ENCODE measurements at places on chromosomes 12 and 14. TPM values are rescaled to one million over a fixed set of nuclear protein-coding genes. Genes with fewer than 3 reads are reported as not detected.
A peak's percentile ranks its signal among the peaks of the same experiment; 100 is the strongest.

The ADAM21 gene
- total RNA-seq: not detected

The ERP27 gene
- 2.2 TPM for total RNA-seq

The SLC6A13 gene
- not detected for total RNA-seq

The GLS2 gene
- 5.2 TPM for total RNA-seq

The PARP2 gene
- 5.9 TPM for total RNA-seq

The CSRP2 gene
- total RNA-seq: 42.0 TPM

The GNPNAT1 gene
- 11.5 TPM for total RNA-seq

The KRT75 gene
- total RNA-seq: not detected

The KRAS gene
- 9.6 TPM for total RNA-seq

The GLT1D1 gene
- total RNA-seq: 0.74 TPM

The CLEC4D gene
- total RNA-seq: not detected

The CLEC4E gene
- total RNA-seq: not detected

The ACSS3 gene
- 29.5 TPM for total RNA-seq

The NEMF gene
- 77.8 TPM for total RNA-seq

The GNS gene
- total RNA-seq: 51.1 TPM

The KLRC2 gene
- 1.5 TPM for total RNA-seq

DNA sequence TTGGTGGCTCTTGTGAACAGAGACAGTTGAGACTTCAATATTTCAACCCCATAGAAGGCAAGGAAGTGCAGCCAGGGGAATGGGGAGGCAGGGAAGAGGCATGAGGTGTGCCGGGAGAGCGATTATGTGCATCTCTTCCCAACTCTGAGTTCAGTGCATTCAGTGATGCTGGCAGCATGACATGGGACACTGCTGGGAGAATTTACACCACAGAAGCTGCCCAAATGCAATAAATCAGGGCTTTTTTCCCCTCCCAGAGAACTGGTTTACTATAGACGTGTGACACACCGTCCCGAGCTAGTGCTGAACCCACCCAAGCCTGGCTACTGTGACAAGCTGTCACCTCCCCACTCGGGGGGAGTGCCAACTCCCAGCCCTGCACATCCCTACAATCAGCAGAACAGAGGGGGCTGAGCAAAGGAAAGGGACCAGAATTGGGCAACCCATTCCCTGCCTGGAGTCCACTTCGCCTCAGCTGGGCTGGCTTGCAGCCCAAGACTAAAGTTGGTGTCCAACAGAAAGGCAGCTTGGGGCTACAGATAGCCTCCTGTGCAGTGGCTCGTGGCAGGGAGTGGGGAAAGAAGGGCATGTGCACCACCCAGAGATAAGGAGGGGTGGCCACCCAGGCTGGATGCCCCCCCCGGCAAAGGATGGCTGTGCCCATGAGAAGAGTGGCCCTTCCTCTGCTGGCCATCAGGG, 16.7 kb downstream of the AHSA1 start:
- DNase-seq: no peak

- DNase-seq: no peak
Measured at GRCh38 chr14:91714805-91715204, 17.1 kb downstream of the CATSPERB start.

GRCh38 chr12:22627371-22627770, 2.4 kb downstream of the ETNK1 start:
- no peak for DNase-seq

- DNase-seq: no peak
Measured at GRCh38 chr14:21055432-21056117, 2.0 kb upstream of the RNASE8 start.

GRCh38 chr14:38286452-38286851, 30.6 kb upstream of the CLEC14A start:
- DNase-seq: no peak

DNA sequence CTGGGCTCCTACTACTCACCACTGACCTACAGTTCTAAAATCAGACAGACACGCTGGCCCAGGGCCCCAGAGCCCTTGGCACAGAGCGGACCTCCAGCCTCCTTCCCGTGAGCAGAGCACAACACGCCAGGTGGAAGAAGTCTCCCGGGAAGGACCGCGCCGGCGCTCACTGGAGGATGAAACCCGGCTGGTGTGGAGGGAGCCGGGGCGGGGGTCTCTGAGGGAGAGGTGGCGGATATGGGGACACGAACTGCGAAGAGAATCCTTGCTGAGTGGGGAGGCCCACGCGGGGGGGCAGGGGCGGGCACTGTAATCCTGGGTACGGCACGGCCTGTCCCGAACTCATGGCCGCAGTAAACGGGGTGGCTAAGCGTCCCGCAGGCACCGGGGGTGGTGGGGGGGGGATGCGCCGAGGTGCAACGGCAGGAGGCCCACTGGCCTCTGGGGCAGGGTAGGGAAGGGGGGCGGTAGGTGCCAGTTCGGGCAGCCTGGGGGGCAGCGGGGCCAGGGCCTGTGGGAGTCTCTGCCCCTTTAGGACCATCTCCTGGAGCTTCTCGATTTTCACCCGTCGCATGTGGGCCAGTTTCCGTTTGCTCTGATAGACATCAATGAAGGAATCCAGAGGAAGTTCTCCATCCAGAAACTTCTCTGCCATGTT, 28.8 kb downstream of the VPS37B start:
- DNase-seq: no peak

GRCh38 chr14:99025418-99025817, 246.6 kb downstream of the BCL11B start:
- DNase-seq: no peak

GRCh38 chr12:51869496-51869865, 18.4 kb upstream of the ANKRD33 start:
- no peak for DNase-seq

- no peak for DNase-seq
Measured at GRCh38 chr12:55723516-55724225, 3.5 kb downstream of the RDH5 start.

DNA sequence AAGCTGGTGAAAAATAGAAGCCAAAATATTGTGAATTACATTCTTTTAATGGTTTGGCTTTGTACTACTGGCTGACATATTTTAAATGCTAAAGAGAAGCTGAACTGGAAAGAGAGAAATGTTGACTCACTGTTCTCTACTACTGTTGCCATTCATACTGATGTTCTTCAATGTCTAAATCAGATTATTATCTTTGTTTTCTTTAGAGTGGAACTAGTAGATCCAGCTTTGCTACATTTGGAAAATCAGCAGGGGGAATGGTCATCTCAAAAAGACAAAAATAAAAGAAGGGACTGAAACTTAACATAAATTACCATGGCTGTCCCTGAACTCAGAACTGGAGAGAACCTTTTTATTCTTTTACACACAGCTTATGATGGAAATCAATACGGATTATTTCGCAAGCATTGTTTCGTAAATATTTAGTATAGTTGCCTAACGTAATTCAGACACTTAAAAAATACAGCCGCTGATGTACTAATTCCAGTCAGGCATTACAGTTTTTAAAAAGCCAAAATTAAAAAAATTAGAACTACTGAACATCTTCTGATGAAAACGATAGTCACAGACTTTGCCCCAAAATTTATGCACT, 76.3 kb upstream of the OTX2 start:
- no peak for DNase-seq

GRCh38 chr14:101120641-101121507, 217.4 kb upstream of the RTL1 start:
- DNase-seq: peak; percentile 84

DNA sequence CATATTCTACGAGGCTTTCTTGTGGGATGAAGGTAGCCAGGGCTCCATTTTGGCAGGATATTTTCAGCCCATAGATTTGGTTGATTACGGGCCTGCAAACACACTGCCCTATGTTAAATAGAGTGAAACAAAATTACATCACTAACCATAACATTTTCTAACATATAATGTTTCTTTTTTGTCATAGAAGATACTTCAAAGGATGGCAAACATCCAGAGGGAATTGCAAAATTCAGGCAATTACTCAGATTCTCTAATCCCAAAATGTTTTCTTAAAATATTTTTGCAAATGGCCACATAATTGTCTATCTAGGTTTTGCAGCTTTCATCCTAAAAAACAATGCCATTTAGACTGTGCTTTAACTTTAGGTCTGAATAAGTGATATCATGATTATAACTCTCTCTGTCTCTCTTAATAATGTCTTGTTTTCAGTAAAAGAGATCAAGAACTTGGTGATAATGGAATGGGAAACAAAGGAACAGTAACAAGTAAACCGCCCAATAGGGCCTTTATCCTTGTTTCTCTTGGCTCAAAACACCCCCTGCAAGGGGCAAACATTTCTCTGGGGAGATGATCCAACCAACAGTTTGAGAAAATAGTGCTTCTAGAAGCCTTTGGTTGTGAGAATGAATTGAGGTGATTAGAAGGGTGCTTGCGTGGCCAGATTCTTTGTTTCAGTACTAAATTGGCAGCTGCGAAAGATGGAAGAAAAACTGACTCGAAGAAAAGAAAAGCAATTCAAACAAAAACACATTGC, 54.4 kb upstream of the BTG1 start:
- no peak for DNase-seq

- DNase-seq: no peak
Measured at GRCh38 chr12:111174251-111174960, 194.5 kb downstream of the PHETA1 start.

DNA sequence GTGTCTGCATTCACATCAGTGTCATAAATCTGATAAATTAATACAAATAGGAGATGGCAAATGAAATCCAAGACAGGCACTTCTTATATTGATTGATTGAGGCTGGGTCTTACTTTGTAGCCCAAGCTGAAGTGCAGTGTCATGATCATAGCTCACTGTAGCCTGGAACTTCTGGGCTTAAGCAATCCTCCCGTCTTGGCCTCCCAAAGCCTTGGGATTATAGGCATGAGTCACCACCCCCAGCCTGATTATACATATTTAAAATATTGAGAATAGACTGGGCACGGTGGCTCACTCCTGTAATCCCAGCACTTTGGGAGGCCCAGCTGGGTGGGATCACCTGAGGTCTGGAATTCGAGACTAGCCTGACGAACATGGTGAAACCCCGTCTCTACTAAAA, 51.3 kb downstream of the MARK3 start:
- DNase-seq: no peak

GRCh38 chr14:104429291-104429861, 150.2 kb upstream of the C14orf180 start:
- peak; percentile 62 for DNase-seq

GRCh38 chr14:72254937-72255472, 322.8 kb downstream of the RGS6 start:
- no peak for DNase-seq

DNA sequence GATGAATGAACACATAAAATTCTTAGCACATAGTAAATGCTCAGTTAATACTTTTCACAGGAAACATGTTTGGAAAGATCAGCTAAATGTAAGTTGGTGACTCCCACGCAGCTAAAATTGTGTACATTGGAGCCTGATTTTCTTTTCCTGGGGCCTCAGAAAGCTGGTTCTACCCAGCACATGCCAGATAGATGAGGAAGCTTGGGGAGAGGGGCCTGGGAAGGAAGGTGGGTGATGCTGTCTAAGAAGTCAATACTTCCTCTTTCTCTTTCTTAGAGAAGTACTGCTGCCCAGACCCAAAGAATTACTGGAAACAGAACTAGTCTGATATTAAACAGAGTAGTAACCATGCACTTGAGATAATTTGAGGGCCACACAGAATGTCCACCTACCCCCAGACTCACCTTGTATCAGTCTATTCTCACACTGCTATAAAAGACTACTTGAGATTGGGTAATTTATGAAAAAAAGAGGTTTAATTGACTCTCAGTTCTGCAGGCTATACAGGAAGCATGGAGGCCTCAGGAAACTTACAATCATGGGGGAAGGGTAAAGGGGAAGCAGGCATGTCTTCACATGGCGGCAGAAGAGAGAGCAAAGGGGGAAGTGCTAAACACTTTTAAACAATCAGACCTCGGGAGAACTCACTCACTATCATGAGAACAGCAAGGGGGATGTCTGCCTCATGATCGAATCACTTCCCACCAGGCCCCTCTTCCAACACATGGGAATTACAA, 123.3 kb upstream of the MED13L start:
- no peak for DNase-seq

- DNase-seq: no peak
Measured at GRCh38 chr12:92539110-92539749, 163.6 kb upstream of the PLEKHG7 start.

GRCh38 chr12:25434515-25434914, 118.6 kb downstream of the LMNTD1 start:
- DNase-seq: no peak

- DNase-seq: no peak
Measured at GRCh38 chr14:53367644-53368026, 214.5 kb upstream of the DDHD1 start.

GRCh38 chr14:25411781-25412757, 362.1 kb upstream of the STXBP6 start:
- DNase-seq: no peak

DNA sequence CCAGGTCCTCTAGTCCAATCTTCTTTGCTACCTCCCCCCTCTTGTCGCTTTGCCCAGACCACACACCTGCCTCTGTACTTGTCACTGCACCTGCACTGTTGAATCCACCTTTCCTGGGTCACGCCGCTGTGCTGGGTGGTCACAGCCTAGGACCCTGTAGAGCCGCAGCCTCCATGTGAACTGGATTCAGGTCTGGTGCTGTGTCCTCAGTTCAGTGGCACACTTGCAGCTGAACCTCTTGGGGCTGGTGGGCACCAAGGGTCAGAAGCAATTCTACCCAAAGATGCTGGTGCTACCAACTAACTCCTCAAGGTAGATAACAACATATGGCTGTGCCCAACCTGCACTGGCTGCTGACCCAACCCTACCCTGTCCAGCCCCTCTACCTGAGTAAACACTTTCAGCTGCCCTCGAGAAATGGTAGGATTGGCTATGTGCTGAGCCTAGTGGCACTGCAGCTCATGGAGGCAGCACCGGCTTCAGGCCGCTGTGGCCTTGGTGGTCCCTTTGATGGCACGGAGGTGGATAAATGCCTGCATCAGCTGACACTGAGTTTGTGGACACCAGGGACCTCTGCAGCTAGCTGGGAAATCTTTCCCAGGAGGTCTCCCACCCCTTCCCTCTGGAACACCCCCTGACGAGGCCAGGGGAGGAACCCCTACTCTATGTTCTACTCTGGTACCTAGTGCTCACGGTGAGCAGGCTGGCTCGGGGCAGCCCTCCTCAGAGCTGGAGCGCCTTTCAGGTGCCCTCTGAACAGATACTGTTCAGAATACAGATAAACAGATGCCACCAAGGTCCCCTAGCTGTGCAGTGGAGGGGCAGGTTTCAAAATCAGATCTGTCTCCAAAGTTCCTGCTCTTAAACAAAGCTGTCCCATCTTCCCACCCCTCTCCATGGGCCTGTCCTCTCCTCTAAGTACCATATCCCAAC, 14.3 kb downstream of the AGAP2 start:
- DNase-seq: no peak
